Osteocyte (in vitro differentiated cells): ENCODE measurements at places on chromosomes 2 and 18.

DNA sequence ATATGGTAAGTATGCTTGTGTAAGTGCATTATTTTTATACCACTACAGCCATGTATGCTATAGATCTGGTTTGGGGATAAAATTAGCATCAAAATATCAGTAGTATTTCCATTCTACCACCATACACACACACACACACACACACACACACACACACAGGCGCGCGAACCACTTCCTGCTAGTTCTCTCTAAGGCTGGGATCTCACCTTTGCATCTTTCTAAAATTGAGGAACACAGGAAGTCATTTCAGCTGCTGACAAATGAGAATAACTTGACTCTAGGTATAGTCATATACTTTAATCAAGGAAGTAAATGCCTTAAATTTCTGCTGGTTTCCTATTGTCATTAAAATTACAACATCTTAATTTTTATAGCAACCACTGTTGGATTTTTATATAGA, 72.5 kb downstream of the RBM43 start:
- DNase-seq, result no peak

- DNase-seq, result no peak
Observed at GRCh38 chr18:58228762-58229161, 184.7 kb downstream of the NEDD4L start.

DNA sequence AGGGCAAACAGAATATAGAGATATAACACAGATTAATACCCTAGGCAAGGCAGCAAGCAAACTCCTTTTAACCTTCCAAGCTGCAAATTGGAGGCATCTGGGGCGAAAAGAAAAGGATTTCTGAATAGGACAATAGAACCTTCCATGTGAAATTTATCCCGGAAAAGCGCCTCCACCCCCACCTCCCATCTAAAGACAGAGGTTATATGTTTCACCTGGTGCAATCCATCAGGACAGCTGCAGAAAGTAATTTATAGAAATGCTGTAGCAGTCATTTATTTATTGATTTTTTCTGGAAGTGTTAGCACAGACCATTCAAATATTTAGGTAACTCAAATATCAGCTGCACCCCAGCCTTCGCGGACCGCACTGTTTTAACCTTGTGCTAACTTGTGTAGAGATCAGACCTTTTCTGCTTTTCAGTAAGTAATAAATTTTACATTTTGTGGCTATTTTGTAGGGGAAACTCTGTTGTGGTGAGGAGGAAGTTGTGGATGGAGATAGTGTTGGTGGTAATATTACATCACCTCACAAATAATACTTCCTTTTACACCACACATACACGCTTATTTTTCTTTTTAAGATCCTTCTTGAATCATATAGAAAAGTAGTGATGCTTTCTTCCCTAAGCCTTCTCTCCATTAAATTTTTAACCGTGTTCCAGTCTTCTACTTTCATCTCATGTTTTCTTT, 919.3 kb upstream of the CDH2 start:
- no peak for DNase-seq

DNA sequence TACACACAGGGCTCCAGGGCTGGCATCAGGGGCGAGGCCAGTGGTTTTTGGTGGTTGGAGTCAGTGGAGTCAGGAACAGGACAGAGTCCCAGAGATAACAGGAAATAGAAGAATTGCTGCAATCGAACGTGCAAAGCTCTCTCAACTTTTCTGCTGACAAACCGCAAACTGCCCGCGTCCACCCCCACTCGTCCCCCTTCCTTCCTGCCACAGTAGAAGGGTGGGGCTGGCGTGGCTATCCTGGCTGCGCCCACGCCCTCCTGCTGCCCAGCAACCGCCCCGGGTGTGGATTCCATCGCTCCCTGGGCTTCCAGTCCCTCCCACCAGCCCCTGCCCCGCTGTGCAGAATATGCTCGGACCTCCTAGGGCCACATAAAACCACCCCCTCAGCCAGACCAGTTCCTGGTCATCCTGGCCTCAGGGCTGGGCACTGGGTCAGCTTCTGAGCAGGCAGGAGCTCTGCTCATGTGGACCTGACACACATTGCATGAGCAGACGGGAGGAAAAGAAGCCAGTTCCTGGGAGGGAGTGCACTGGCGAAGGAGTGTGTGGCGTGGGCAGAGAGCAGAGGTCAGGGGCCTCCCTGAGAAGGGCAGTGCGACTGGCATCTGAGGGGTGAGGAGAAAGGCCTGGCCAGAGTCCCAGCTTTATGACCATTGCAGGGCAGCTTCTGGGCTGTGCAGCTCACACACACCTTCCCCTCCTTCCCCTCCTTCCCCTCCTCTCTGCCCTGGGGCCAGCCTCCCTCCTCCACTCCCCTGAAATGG, 85.4 kb upstream of the ATG16L1 start:
- DNase-seq, result peak; percentile 92

GRCh38 chr18:24368749-24369148, 28.9 kb downstream of the OSBPL1A start:
- peak; percentile 44 for DNase-seq

- DNase-seq, result no peak
Observed at GRCh38 chr2:232488097-232488711, 570 bp upstream of the ECEL1 start.

GRCh38 chr2:180739070-180739469, 241.3 kb upstream of the UBE2E3 start:
- no peak for DNase-seq

DNA sequence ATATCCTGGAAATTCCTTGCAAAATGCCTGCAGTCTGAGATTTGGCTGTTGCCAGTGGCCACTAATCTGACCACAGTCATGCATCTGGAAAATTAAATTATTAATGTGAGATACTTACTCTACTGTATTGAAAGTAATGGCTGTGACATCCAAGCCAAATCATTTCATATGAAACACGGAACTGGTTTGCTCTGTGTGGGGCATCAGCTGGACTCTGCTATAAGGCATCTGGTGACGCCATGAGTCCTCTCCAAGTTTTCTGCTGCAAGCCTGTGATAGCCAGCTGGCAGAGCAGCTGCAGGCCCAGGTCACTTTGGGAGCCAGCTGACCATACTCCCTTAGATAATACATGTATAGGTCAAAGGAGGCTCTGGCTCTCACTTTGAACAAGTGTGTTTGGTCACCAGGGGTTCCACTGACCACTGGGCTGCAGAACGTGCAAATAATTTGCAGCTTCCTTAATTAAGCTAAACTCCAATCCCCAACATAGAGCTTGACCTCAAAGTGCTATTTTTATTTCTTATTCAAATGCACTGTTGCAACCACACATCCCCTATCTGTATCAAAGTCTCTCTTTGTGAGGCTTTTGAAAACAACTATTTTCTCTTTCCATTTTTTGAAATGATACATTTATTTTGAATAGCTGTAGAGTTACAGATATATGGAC, 152.9 kb downstream of the NCKAP5 start:
- no peak for DNase-seq
